ENCODE measurements at places on chromosomes 16 and 17.

DNA sequence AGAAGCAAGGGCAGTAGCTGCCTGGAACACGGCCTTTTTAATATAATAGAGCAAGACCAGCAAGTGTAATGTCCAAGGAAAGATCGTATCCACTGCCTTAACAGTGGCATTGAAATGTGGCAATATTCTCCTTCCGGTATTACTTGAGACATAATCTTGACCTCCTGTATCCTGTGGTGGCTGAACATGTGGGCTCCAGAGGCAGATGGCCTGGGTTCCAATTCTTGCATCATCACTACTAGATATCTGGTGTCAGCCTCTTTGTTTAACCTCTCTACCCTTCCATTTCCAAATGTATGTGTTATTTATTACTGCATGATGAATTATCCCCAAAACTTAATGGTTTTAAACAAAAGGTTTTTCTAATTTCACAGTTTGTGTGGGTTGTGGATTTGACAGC, 3.5 kb upstream of the CDYL2 start:
- DNase-seq: no peak

DNA sequence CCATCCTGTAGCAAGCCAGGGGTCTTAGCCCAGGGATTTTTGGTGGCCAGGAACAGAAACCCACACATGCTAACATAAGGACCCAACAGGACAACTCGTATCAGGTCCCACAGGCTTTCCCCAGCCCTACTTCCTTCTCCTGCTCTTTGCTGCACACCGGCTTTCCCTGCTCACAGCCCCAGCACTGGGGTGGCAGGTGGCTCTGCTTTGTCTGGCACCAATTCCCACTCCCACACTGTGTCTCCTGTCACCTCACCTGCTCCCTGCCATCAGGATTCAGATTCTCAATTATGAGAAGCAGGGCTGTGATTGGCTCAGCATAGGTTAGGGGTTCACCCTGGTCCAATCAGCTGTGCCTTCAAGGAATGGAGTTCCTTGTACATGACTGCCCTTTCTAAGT, 94.1 kb downstream of the TMEM132E start:
- DNase-seq: no peak

DNA sequence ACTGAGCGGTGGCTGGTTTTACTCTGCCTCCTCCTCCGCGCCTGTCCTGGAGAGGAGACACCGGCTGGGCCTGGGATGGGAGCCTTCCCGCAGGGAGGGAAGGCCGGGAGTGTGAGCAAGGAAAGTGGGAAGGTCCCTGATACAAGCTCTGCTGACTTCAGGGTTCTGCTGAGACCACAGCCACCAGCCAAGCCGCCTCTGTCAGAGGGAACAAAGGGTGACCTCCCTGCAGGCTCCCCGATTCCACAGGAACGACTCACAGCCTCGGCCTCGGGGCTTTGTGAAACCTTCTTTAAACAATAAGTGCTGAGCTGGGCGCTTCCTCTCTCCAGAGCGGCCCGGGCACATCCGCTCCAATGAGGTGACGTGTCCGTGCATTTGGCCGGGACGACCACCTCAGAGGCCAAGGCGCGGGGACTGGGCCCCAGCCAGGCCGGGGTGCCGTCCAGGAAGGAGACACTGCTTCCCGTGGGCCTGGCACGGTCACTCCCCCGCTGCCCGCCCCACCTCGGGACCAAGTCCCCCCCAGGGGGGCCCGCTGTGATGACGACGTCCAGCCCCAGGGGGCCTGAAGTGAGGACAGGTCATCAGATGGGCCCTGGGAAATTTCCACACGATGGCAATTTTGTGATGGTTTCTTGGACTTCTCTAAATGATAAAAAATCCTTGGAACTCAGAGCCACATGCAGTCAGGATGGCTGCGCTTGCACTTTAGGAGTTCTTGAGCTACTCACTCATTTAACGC, 11.8 kb upstream of the CIBAR2 start:
- no peak for DNase-seq

GRCh38 chr16:58034128-58034685, 8.7 kb downstream of the MMP15 start:
- DNase-seq: no peak

- DNase-seq: no peak
Measured at GRCh38 chr16:10940501-10941079, 1.7 kb downstream of the DEXI start.

DNA sequence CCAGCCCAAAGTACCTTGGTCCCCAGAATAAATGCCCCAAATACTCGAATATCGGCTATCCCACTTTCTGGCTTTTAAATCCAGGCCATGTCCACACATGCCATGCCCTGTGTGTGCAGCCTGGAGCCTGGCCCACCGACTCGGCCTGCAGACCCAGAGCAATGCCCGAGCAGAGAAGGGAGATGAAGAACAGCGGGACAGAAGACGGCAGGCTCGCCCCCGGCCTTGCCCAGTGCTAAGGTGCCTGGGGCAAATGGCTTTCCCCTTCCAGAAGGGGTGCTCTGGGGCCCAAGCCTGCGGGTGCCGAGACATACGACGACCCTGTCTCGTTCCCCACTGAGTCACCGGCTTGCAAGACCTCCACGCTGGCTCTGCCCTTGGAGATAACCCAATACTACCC, 8.0 kb downstream of the CLUH start:
- no peak for DNase-seq

DNA sequence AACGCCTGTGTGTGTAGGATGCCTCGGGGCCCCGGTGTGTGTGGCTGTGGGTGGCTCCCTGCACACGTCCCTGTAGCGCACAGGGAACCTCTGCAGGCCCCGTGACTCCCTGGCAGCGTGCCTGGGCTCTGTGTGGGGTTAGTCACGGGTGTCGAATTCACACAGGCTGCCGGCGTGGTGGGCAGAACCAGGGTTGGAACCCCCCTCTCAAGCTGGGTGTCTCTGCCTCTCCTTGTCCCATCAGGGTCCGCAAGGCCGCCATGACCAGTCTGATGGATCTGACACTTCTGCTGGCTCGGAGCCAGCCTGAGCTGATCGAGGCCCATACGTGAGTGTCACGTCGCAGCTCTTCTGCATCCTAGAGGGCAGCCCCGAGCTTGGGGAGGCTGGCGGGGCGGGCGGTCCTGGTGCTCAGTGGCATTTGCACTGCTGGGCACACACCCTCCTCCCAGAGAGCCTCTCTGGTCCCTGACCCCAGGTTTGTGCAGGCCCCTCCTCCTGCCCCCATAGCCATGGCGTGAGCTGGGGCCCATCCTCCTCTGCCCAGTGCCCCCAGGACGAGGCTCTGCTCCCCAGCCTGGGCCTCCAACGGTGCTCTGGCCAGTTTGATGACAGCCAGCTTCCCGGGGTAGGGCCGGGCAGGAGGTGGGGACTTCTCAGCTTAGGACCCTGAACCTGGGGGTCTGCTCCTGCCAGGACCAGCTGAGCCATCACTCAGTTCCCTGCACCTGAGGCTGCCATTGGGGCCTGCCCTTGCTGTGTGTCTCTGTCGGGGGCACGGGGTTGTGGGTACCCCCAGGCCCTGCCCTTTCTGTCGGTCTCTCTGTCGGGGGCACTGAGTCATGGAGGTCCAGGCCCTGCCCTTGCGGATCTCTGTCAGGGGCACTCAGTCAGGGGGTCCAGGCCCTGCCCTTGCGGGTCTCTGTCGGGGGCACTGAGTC, 88.1 kb upstream of the ZNF750 start:
- DNase-seq: no peak

DNA sequence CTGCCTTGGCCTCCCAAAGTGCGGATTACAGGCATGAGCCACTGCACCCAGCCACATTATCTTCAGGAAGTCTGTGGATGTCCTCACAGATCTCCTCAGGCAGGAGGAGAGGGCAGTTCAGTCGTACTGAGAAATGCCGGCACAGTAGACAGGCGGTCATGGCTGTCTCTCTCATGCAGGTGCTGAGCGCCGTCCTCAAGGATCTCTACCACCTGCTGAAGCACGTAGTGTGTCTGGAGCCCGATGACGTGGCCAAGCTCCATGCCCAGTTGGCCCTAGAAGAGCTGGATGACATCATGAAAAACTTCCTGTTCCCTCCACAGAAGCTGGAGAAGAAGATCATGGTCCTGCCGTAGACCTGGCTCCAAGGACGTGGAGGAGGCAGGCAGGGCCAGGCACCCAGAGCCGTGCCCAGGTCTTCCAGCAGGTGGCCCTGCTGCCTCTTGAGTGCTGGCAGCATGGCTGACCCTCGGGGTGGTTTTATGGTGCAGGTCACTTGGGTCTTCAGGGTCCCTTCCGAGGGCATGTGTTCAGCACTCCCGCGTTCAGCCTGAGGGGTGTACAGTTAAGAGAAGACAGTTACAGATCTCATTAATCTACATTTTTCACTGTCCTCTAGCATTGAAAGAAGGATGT, 22.0 kb upstream of the HAS3 start:
- no peak for DNase-seq

DNA sequence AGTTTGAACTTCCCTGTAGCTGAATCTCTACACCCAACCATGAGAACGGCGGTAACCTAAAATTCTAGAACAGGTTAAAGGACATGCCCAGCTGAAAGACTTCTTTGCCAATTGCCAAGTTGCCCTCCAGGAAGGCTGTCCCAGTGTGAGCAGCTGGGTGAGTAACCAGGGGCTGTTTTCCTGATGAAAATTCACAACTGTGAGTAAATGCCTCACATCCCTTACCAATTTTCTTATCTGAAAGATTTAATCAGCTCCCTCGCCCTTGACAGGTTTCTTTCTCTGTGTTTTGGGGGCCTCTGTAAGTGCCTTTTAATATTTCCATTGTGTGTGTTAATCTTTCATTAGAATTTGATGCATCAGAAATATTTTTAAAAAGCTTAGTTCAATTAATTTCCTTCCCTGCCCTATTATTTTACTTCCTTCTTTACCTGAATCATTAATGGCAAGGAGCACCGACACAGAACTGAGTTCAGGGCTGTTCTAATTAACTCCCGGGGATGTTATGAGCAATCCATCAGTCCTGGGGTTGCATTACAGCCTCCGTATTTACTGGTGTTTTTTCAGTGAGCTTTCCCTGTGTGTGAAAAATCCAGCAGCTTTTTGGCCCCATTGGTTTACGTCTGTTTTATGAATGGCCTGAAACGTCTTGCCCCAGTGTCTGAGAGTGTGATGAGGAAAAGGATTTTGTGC, 152.9 kb downstream of the CLEC16A start:
- no peak for DNase-seq

DNA sequence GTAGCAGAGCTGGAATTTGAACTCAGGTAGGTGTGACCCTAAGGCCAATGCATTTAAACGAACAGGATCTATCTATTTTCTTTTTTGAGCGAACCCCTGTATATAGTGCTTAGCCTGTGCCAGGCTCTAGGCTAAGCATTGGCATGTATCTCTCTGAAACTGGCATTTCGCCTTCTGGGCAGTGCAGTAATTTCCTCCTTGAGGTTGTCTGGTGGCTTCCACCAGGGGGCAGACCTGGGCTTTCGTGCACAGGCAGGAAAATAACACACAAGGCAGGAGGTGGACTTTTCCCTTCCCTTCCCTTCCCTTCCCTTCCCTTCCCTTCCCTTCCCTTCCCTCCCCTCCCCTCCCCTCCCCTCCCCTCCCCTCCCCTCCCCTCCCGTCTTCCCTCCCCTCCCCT, 34.4 kb upstream of the PRKCB start:
- no peak for DNase-seq

All from esophagus squamous epithelium (tissue), 5 donors.